LoVo (cell line): ENCODE measurements at places on chromosomes 2 and 18.
A peak's percentile ranks its signal among the peaks of the same experiment; 100 is the strongest.

- DNase-seq: peak; percentile 60
Observed at GRCh38 chr2:230687498-230687897, 25.1 kb upstream of the CAB39 start.

GRCh38 chr2:28389399-28390240 lies 3.0 kb upstream of the FOSL2 start:
- DNase-seq: no peak

GRCh38 chr2:222440673-222441422 lies 16.5 kb downstream of the SGPP2 start:
- DNase-seq: no peak

DNA sequence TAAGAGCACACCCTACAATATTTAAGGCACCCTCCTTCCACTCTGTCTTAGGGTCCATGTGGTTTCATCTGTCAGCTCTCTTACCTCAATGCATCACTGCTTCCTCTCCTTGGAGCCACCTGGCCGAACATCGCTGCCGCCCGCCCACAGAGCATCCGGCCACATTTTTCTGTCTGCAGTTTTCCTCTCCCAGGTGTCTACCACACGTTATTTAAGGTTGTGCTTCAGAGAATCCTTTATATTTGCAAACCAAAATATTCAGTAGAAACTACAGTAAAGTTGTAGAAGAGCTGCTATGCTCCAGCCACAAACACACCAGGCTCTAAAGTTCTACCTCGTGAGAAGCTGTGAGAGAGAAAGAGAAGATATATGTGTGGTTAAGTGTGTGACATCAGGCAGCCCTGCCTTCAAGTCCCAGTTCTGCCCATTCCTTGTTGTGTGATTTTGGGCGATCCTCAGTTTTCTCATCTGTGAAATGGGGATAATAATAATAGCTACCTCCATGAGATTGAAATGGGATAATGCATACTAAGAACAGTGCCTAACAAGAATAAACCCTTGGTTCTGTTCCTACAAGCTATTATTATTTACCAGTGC lies 4.9 kb upstream of the STK17B start:
- no peak for DNase-seq

DNA sequence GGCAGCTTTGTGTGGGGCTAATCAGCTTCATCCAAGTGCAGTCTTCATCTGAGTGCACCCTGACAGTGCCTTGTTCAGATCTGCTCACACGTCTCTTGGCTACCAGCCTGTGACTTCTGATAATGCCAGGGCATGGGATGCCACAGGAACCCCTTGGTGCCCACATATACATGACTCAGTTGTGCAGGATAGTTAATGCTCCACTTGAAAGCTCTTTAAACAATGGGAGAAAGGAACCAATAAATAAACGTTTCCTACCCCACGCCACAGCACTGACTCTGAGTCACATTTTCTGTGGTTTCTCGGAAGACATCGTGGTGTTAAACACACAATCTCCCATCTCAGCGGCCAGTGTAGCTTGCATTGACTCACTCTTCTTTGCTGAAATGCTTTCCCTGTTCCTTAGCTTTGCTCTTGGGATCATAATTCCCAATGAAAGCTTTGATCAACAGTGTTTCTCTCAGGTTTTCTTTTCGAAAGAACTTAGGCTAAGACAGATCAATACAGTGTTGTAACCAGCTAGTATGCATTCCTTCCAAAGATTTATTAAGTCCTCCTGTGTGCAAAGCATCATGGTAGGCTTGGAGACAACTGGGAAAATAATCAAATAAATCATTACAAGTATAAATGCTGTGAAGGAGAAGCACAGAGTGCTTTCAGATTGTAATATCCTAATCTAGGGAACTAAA lies 142.0 kb downstream of the COPS8 start:
- DNase-seq: peak; percentile 39

- DNase-seq: no peak
Observed at GRCh38 chr2:224596289-224596688, 11.1 kb upstream of the CUL3 start.

DNA sequence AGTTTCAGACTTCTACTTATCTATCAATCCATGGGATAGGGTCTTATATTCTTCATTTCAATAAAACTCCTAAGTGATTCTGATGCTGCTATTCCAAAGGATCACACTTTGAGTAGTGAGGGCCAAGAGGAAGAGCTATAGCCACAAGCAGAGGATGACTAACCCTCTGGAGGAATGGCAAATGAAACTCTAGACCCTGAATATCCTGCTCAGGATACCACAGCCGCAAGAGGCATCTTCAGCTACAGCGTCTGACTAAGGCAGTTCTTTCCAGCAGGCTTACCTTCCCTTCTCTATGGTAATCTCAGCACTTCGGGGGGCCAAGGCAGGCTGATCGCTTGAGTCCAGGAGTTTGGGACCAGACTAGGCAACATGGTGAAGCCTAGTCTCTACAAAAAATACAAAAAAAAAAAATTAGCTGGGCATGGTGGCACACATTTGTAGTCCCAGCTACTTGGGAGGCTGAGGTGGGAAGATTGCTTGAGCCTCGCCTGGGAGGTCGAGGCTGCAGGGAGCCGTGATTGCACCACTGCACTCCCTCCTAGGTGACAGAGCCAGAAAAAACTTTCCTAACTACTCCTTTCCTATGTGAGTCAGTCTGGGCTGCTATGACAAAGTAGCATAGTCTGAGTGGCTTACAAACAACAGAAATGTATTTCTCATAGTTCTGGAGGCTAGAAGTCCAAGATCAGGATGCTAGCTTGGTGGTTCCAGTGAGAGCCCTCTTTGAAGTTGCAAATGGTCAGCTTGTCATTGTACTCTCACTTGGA lies 371.9 kb downstream of the IRS1 start:
- DNase-seq: peak; percentile 44

DNA sequence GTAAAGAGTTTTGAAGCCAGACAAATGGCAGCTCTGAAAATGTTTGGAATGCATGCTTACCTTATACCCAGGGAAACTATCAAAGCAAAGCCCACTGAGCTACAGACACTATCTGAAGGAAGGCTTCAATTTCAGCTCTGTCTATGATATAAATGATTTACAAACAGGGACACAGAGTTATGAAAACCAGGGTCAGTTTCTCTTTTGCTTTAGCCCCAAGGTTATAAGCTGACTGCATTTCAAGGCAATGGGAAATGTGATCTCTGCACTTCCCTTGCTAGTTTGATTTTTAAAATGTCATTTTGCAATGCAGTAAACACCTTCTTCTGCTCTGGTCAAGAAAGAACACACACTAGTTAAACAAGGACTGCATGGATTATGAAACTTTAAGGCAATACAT lies 65.2 kb upstream of the CCDC195 start:
- DNase-seq: no peak

- DNase-seq: no peak
Observed at GRCh38 chr2:121977326-121977725, 221.9 kb downstream of the TSN start.

GRCh38 chr2:215717501-215718381 lies 281.9 kb upstream of the FN1 start:
- DNase-seq: no peak

GRCh38 chr2:159362816-159363251 lies 76.3 kb upstream of the WDSUB1 start:
- no peak for DNase-seq

DNA sequence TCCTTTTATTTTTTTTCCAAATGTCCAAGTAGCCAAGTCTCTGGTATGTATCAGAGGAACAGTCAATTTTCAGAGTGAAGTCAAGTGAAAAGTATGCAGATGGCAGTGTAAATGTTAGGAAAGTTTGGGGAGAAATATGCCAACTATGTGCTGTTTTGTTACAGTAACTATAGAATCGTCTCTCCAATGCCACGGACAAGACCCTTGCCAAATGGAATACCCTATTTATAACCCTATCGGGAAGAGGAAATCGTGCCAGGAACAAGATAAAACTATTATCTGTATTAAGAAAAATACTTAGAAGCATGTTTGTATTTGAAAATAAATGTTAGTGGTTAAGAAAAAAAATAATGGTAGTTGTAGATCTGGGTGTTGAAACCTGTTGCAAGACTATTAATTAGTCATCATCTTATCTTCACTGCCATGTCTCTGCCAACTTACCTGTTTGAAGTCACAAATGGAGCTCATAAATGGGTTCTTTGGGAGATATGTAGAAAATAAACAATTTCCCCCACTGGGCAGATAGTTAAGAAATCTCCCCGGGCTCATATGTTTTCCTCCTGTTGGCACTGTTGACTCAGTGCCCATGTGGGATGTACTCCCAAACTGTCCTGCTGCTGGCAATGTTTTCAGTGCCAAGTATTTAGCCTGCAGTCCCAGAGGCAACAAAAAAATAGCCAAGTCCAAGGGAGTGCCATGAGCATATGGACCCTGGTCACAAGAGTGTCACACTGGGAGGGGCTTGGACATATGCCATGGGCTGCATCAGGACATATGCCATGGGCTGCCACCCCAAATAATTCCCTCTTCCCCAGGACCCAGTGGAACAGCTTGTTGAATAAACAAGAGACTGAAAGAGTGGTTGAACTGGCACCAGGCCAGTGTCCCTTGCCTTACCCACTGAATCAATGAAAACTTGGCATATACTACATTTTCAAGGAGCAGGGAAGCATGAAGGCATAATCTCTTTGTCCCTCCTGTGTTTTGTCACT lies 366.9 kb downstream of the OSR1 start:
- DNase-seq: peak; percentile 67

DNA sequence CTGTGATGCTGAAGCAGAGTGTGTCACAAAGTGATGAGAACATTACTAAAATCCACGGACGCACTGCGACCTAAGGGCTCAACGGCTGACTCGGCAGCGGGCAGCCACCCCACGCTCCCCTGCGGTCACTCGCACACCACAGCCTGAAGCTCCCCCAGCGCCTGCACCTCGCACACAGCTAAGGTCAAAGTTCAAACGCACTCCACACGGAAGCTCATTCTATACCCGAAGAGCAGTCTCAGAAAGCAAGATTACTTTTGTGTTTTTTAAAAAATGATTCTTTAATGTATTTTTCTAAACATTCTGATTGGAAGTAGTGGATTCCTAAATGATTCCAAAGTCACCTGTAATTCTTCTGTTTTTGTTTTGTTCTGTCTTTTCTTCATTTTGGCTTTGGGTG lies 21.7 kb downstream of the ASPRV1 start:
- no peak for DNase-seq

GRCh38 chr2:74779587-74780135 lies 54.3 kb upstream of the HK2 start:
- DNase-seq: no peak

DNA sequence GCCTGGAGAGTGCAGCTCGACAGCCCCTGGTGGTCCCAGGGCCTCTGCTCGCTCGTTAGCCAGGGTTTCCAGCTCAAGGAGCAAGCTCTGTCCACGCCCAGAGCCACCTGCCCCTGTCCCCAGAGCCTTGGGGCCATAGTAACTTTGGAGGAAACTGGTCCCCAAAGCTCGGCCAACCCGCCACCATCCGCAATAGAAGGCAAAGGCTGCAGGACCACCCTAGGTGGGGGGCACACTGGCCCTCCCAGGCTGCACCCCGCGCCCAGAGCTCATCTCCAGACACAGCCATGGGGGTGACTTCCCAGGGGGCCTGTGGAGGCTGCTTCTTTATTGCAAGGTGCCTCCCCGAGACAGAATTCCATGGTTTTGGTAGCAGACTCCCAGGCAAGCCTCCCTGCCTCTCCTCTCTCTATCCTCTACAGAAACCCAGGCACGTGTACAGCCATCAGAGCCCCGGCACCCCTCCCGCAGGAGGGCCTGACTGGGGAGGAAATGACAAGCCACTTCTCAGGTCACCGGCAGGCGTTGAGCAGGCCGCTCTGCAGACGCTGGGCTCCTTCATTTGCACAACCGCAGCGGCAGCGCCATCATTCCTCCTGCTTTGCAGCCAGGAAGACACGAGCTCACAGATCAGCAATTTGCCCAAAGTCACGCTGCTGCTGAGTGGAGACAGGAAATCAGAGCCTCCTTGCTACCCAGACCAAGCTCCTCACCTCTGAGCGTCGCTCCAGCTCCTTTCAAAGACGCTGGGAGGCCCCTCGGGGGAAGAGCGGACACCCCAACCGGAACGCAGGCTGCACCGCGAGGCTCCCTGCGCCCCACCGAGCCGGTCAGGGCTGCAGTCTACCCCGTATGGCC lies 80.2 kb downstream of the NDUFA10 start:
- DNase-seq: no peak

- DNase-seq: peak; percentile 72
Observed at GRCh38 chr2:54859997-54860701, 136.7 kb downstream of the EML6 start.

DNA sequence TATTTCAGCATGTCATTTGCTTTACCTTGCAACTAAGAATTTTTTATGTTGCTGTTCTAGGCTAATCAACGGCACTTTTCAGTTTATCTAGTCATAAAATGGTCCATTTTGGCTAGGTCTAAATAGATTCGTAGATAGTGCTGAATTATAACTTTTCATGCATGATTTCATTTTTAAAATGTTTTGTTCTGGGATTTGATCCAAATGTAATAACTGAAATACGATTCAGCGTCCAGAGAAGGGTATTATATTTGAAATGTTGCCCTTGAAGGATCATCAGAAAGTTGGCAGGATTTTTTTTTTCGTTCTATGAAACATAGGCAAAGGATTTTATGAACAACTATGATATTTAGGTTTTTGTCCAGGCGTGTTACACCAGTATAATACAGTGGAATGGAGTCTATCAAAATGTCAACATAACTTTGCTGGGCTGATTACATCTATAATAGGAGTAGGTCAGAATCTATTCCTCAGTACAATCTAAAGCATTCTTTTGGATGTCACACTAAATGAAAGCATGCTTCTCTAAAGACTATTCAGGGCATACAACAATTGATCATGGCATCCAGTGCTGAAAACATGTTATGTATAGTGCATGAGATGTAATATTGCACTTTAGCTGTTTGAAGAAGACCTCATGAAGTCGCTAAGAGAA lies 24.8 kb downstream of the TTC27 start:
- DNase-seq: no peak

DNA sequence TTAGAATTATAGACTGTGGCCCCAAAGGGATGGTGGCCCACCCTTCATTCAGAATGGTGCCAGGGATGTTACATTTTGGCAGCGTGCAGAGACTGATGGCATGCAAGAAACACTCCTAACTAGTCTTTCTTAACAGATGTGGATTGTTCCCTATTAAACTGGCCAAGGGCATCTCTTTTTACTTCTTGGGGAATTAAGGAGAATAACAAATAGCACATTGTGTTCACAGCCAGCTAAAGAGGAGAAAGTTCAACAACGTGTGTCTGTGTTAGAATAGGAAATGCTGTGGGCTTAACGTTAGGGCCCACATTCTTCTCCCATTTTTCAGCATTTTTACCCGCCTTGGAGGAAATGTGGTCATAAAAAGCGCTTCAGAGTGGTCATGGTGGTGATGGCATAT lies 404.8 kb downstream of the CDH2 start:
- DNase-seq: no peak

- no peak for DNase-seq
Observed at GRCh38 chr18:12302391-12303147, 5.5 kb upstream of the TUBB6 start.

GRCh38 chr2:226678422-226678821 lies 121.2 kb downstream of the IRS1 start:
- DNase-seq: no peak

GRCh38 chr2:871175-871727 lies 79.4 kb upstream of the SNTG2 start:
- DNase-seq: no peak

DNA sequence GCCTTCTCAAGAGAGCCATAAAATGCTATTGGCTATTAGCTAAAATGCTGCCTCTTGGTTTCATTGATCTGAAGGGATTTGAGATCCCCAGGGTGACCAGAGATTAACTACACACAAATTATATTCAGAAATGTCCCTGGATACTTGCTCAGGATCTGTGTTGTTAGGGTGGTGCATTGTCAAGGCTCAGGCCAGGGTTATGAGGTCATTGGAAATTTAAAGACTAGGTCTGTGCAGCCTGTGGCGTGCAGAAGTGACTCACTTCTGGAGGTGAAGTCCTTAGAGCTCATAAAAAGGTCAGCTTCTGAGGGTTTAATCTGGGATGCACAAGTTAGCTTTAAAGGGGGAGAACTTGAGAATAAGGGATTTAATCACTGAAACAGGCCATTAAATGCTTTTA lies 23.5 kb downstream of the LRRTM1 start:
- DNase-seq: no peak
